ENCODE measurements at places on chromosomes 2 and 18. TPM values are rescaled to one million over a fixed set of nuclear protein-coding genes. Genes with fewer than 3 reads are reported as not detected.

GRCh38 chr2:17441055-17441771 is 77.0 kb downstream of the RAD51AP2 start:
- H3K36me3 ChIP-seq = no peaks in the 10 kb centered on the region
- H3K27ac ChIP-seq = no peak overlapping the region
- DNase-seq = no peak
- H3K27me3 ChIP-seq = no peaks in the 10 kb centered on the region
- no peaks in the 10 kb centered on the region for H3K4me1 ChIP-seq
- no peak overlapping the region for H3K4me3 ChIP-seq

GRCh38 chr18:5238371-5238976 is 41.4 kb upstream of the AKAIN1 start:
- DNase-seq = peak; percentile 56
- peak overlapping the region; percentile 93 for H3K4me3 ChIP-seq
- peaks cover 43% of the 10 kb centered on the region for H3K36me3 ChIP-seq
- peaks cover 3% of the 10 kb centered on the region for H3K27me3 ChIP-seq

Gene SLC9A2
- 0.04 TPM for total RNA-seq

DNA sequence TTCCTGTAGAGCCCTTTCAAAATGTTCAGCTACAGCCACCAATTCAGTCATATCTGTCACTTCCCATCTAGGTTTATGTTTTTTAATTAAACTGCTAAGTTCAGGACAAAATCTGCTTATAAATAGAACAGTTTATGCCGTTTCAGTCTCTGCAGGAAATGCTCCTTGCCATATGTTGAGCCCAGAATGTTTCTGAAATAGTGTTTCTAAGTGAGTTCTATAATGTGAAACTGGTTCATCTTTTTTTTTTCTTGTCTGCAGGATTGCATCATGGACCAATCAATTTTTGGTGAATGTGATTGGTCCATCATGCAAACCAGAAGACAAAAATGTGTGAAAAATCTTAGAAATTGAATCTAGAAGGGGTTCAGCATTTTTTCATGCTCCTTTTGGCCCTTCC is 30.2 kb upstream of the RHOB start:
- H3K27ac ChIP-seq = no peak overlapping the region
- no peak overlapping the region for H3K4me3 ChIP-seq
- peaks cover 12% of the 10 kb centered on the region for H3K27me3 ChIP-seq
- no peaks in the 10 kb centered on the region for H3K4me1 ChIP-seq

Gene CABLES1
- 3.8 TPM for total RNA-seq

DNA sequence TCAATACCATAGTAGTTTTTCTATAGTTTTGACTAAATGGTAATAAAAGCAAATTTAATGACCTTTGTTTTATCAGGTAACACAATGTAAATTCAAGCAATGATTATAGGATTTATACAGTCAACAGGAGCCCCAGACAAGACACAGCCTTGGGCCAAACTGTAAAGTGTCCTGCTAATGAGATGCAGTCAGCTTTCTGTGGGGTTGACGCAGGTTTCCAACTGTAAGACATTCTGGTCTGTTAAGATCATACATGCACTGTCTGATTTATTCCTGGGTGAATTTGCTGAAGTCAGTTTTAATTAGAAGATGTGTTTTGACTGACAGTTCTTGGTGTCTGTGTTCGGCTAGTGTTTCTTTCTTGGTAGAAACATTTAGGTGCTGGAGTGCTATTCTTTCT is 180.3 kb downstream of the SNTG2 start:
- H3K4me1 ChIP-seq = peaks cover 17% of the 10 kb centered on the region
- no peak for DNase-seq
- H3K27ac ChIP-seq = no peak overlapping the region
- H3K36me3 ChIP-seq = no peaks in the 10 kb centered on the region
- no peak overlapping the region for H3K4me3 ChIP-seq
- H3K27me3 ChIP-seq = peaks cover 15% of the 10 kb centered on the region

GRCh38 chr2:96485751-96486651 is 19.2 kb downstream of the NEURL3 start:
- H3K4me3 ChIP-seq = peak overlapping the region; percentile 90
- no peaks in the 10 kb centered on the region for H3K27me3 ChIP-seq
- peak; percentile 94 for DNase-seq
- H3K36me3 ChIP-seq = peaks cover 7% of the 10 kb centered on the region
- H3K4me1 ChIP-seq = peaks cover 48% of the 10 kb centered on the region
- H3K27ac ChIP-seq = peak overlapping the region; percentile 95

DNA sequence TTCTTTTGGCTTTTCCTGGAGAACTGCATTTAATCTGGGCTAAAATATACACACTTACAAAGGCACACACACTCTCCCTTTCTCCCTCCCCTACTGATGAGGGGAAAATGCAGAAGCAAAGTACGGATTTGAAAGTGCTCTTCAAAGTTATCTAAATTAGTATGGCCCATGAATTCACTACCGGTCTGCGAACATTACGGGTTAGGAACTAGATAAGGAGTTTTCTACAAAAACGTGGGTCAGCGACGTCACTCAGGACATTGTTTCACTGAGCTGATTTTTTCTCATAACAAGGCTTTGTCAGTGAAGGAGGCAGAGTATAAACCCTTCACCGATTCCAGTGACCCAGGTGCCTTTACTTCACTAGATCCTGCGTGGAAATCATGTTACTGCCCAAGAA is 47.3 kb downstream of the COA5 start:
- peaks cover 19% of the 10 kb centered on the region for H3K36me3 ChIP-seq
- H3K27ac ChIP-seq = no peak overlapping the region
- H3K27me3 ChIP-seq = no peaks in the 10 kb centered on the region
- H3K4me3 ChIP-seq = no peak overlapping the region
- H3K4me1 ChIP-seq = peaks cover 20% of the 10 kb centered on the region

- no peak overlapping the region for H3K27ac ChIP-seq
- no peaks in the 10 kb centered on the region for H3K4me1 ChIP-seq
- H3K27me3 ChIP-seq = no peaks in the 10 kb centered on the region
- H3K4me3 ChIP-seq = no peak overlapping the region
- no peak for DNase-seq
- peaks cover 53% of the 10 kb centered on the region for H3K36me3 ChIP-seq
Observed at GRCh38 chr2:27615316-27615715, 13.5 kb downstream of the CCDC121 start.

GRCh38 chr2:175166216-175166824 is 1.7 kb downstream of the ATF2 start:
- H3K27ac ChIP-seq = no peak overlapping the region
- peaks cover 13% of the 10 kb centered on the region for H3K36me3 ChIP-seq
- H3K27me3 ChIP-seq = no peaks in the 10 kb centered on the region
- H3K4me1 ChIP-seq = peaks cover 44% of the 10 kb centered on the region
- H3K4me3 ChIP-seq = peak overlapping the region; percentile 95
- no peak for DNase-seq

DNA sequence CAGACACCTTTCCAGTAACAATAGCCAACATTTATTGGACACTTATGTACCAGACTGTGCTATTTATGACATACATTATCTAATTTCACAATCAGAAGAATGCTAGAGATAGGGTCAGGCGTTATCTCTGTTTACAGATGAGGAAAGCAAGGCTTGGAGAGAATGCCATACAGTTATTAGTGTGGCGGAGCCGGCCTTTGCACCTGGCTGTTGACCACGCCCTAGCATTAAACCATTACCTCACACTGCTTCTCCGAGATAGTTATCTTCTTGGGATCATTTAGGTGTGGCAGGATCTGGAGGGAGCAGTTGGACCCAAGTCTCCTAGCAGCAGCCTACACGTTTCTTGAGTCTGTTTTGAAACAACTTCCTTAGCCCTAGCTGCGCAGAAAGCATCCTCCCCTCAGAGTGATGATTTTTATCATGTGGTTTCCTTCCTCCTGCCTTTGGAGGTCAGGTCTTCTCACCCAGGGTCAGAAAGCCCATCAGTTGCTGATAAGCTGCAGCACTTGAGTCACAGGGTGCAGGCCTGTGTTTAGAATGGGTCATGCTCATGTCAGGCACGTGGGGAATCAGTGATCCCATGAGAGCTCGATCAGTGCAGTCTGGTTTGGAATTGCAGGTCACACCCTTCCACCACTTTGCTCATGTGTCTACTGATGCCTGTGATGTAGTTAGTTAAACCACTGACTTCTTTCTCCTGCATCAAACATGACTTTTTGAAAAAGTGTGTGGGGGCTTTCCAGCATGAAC is 118.2 kb downstream of the SPTBN1 start:
- peak; percentile 82 for DNase-seq
- H3K4me1 ChIP-seq = peaks cover 96% of the 10 kb centered on the region
- H3K4me3 ChIP-seq = peak overlapping the region; percentile 32
- peak overlapping the region; percentile 99 for H3K27ac ChIP-seq
- peaks cover 15% of the 10 kb centered on the region for H3K36me3 ChIP-seq

DNA sequence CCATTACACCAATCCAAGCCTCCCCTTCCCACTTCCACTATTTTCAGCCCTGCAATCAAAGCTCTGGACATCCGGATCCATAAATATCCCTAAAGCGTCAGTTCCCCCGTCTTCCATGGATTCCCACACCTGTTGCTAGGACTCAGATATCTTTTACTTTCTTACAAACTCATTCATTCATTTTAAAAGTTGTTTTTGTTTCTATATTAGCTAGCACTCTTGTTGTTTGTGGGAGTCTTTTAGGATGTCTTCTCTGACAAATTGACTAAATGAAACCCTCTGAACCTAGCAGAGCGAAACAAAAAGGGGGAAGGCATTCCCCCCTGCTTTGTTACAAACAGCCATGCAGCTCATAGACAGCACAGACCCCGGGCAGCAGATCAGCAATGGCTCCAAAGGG is 9.0 kb upstream of the NBAS start:
- DNase-seq = no peak
- H3K36me3 ChIP-seq = no peaks in the 10 kb centered on the region
- H3K4me1 ChIP-seq = no peaks in the 10 kb centered on the region
- no peak overlapping the region for H3K4me3 ChIP-seq

Gene ANTXR1
- total RNA-seq = not detected

Gene AGXT
- total RNA-seq = not detected

GRCh38 chr2:153388246-153388645 is 90.3 kb downstream of the RPRM start:
- H3K27ac ChIP-seq = no peak overlapping the region
- no peak for DNase-seq
- H3K27me3 ChIP-seq = peaks cover 3% of the 10 kb centered on the region
- H3K4me1 ChIP-seq = no peaks in the 10 kb centered on the region

GRCh38 chr2:80323610-80324009 is 19.1 kb upstream of the LRRTM1 start:
- no peaks in the 10 kb centered on the region for H3K4me1 ChIP-seq
- H3K27me3 ChIP-seq = peaks cover 5% of the 10 kb centered on the region
- no peak for DNase-seq

- no peak overlapping the region for H3K27ac ChIP-seq
- H3K4me1 ChIP-seq = no peaks in the 10 kb centered on the region
- H3K4me3 ChIP-seq = no peak overlapping the region
- H3K36me3 ChIP-seq = no peaks in the 10 kb centered on the region
Observed at GRCh38 chr18:9824474-9824832, 61.3 kb upstream of the TXNDC2 start.

DNA sequence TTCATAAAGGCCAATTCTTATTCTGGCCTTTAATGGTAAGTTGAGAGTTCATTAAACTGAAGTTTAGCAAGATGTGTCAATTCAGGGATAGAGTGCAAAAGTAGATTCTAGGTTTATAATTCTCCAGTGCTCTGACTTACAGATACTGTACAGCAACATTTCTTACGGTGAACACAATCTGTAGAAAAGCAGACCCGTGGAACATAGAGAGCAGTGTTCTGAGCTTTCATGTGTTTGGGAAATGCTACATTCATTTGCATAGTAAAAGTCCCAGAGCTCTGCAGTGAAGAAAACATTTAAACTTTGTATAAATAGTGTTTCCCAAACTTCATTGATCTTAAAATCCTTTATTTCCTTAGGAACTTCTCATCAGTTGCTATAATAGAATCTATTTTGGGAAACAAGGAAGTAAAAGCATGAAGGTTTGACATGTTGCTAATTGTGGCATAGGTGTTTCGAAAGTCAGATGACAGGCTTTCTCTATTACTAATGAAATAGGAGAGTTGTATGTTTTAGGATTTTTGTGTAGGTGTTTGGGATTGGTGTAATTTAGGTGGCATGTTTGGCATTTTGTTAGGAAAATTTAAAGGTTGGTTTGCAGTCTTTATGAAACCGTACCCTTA is 138.2 kb downstream of the ASXL3 start:
- no peaks in the 10 kb centered on the region for H3K36me3 ChIP-seq
- H3K4me1 ChIP-seq = no peaks in the 10 kb centered on the region
- no peak overlapping the region for H3K27ac ChIP-seq
- no peak overlapping the region for H3K4me3 ChIP-seq
- H3K27me3 ChIP-seq = no peaks in the 10 kb centered on the region
- no peak for DNase-seq

Gene POTEC
- total RNA-seq = not detected

DNA sequence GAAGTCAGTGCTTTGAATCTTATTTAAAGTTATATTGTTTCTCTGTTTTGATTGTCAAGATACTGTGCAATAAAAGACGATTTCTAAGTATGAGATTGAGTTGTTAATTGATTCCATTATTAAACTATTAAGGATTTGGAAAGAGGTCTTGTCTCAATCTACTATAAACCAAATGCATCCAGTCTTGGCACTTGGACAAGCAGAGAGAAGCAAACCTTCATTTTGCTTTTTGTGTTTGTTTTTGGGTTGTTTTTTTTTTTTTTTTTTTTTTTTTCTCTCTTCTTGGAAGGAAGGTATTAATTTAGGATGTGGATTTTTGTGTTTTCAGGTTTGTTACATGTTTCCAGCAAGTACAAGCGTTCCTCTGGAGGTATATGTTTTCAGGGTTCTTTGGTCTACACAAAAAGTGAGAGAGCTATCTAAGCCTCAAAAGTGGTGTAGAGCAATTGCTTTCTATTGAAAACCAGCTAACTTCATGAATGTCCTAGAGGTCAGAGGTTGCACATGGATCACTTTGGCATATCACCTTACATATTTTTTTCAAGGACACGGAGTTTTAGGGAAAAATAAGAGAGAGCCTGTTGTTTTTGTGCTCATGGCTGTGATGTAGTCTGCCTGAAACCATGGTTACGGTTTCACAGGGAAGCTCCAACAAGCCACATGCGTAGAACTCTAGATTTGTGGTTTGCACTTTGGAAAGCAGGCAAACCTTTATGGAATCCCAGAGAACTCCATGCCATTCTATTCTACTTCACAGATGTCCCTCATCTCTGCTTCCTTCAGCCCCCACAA is 1.8 kb downstream of the PRKCE start:
- peaks cover 6% of the 10 kb centered on the region for H3K27me3 ChIP-seq
- DNase-seq = no peak
- H3K27ac ChIP-seq = no peak overlapping the region
- H3K36me3 ChIP-seq = peaks cover 7% of the 10 kb centered on the region

DNA sequence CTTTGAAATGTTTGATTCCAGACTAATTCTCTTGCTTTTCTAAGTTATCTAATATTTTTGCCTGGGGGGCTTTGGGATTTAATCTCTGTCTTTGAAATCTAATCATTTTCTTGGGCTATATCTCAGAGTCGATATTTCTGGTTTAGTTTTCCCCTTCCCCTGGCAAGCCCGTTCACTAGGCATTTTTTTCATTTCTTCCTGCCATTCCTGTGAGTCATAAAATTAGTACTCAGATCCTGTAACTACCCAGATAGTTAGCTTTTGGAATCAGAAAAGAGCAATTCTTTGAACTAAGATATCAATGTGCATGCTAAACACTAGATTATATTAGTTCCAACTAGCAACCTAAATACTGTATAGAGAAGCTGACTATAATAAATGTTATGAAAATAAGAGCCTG is 29.4 kb upstream of the RNF149 start:
- no peaks in the 10 kb centered on the region for H3K36me3 ChIP-seq
- H3K27ac ChIP-seq = no peak overlapping the region
- no peak overlapping the region for H3K4me3 ChIP-seq
- H3K4me1 ChIP-seq = peaks cover 31% of the 10 kb centered on the region

Gene CCDC141
- total RNA-seq = 2.6 TPM
